ENCODE measurements at places on chromosomes 16 and 17.

DNA sequence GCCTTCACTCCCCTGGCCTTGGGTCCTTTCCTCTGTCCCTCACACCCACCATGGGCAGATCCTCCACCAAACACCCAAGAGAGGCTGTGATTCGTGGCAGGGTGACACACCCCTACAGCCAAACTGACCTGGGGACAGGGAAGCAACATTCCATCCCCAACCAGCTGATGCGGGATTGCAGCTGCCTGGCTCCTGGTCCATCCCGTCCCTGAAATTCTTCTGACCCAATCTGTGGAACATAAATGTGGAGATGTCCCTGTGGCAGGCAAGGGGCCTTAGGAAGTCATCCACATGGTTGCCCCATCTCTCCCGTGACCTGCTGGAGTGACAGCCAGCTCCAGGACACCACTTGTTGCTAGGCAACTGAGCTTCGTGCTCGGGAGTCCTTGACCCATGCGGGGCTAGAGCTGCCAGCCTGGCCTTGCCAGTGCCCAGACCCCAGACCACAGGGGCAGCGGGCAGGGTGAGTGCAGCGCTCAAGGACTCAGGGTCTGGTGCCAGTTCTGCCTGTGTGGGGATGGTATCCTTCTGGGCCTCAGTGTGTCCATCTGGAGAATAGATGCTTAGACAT, 34.0 kb upstream of the CPNE2 start:
- DNase-seq, result no peak

DNA sequence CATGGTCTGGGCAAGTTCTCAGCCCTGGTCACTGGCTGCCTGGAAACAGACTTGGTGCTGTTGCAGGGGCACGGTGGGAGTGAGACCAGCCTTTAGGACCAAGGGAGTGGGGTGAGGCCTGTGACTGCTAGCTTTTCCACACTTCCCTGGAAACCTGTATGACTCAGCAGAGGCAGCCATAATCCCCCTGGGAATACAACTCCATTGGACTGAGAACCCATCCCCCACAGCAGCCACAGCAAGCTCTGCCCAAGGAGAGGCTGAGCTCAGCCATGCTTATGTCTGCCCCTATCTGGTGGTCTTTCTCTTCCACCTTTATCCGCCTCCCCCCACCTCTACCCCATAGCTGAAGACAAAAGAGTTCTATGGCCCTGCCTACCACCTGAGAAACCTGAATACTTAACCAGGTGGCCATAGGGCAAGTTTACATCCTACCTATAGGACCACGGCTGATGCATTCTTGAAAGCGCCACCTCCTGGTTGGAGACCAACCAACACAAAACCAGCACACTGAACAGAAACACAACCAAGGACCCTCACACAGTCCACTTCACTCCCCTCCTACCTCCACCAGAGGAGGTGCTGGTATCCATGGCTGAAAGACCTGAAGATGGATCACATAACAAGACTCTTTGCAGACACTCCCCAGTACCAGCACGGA, 816.2 kb upstream of the SOX9 start:
- no peak for DNase-seq

DNA sequence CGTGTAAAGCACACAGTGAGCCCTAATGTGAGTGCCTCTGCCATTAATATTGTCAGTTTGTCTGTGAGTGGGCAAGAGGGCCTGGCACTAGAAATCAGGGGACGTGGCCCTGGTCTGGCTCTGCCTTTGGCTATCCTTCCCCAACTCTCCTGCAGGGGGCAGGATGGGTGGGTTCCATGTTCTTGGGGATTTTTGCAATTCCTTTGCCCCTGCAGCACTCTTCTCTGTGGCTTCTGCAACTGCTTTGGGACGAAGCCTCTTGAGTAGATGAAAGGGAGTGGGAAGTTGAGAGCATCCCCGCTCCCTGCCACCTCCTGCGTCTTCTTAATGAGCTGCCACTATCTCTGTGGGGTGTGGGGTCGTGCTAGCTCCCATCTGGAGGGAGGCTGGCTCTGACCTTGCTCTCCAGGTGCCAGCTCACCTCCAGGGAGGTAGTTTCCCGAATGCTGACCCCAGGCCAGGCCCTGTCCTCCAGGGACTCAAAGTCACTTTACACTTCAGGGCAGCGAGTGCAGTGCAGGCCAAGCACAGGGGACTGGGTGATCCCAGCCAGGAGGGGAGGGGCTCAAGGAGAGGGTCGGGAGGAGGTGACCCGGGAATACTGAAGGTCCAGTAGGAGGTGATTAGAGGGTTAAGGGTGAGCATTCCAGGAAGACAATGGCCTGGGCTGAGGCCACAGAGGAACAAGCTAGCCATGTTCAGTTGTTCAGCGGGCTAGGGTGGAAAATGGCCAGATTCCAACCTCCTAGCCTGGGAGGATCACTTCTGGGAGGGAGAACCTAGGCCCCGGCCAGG, 121.0 kb upstream of the NLRP1 start:
- peak; percentile 8 for DNase-seq

GRCh38 chr17:10879190-10879836, 41.4 kb upstream of the PIRT start:
- DNase-seq, result peak; percentile 2

- no peak for DNase-seq
Measured at GRCh38 chr16:272633-273546, 2.9 kb downstream of the RGS11 start.

DNA sequence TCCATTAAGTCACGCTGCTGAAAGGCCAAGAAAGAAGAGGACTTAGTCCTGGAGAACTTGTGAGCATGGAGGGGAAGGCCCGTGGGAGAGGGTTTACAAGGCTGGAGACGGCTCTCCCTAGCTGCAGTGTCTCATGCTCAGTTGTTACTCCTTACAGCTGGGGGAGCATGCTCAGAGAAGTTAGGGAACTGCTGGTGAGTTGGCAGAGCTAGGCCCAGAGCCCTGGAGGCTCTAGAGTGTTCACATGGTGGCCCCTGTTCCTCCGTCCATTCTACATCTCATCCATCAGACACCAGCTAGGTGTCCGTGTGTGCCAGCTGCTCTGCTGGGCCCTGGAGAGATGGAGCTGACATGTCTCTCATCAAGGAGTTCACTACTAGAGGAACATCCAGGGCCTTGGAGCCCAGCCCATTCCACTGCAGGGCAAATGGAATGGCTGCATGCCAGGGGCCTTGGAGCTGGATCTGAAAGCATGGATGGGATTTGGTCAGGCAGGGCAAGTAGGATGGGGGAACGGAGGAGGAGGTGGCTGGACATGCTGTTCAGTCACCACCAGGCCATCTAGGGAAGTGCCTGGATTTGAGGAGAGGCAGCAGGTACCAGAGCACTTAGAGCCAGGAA, 6.3 kb downstream of the XYLT2 start:
- no peak for DNase-seq
